Stromal cell of bone marrow (primary cell): ENCODE measurements at places on chromosomes 7 and 10.

DNA sequence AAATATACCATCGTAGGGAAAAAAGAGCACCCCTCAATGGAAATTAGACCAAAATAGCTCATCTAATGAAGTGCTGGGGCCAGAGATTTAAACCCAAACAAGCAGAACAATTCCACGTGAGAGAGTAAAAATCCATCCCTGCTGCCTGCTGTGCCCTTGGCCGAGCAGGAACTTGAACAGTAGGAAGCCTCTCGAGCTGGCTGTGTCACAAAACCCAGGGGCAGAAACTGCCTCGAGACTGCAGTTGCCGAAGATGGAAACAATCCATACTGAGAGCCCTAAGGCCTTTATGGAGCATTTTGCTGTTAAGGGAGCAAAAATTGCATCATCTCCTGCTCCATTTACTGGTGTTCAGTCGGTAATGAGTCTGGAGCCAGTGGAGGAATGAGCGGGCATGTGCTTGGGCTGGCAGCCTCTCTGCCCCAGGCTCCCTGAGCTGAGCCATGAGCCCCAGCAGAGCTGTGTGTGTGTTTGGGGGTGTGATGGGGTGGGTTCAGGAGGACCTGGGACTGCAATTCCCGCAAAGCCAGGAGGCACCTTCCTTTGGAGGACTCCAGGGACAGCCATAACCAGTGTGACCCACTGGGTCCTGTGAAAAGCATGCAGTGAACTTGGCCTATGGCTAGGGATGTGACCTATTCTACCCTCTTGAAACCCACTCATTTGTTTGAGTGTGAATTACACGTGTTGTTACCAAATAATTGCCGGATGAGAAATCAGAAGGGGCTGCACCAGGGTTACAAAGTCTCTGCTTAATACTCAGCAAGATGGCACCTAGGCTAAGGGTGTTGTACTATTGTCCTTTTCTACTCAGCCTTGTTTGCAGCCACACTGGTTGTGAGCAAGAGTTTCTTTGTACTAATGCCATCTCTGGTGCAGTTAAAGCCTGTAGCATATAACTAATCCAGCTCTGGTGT, 58.3 kb downstream of the CDHR3 start:
- DNase-seq = no peak

DNA sequence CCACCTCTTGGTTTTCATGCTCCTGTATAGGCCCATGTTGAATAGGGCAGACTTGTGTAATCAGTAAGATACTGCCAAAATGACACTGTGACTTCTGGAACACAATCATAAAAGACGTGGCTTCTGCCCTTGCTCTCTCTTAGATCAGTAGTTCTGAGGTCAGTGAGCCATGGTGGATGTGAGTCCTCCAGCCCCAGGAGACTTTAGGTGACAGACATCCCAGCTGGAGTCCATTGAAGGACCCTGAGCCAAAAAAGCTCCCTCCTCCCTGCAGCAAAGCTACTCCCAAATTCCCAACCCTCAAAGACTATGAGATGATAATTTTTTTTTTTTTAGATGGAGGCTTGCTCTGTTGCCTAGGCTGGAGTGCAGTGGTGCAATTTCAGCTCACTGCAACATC, 3.2 kb upstream of the RADIL start:
- no peak for DNase-seq

DNA sequence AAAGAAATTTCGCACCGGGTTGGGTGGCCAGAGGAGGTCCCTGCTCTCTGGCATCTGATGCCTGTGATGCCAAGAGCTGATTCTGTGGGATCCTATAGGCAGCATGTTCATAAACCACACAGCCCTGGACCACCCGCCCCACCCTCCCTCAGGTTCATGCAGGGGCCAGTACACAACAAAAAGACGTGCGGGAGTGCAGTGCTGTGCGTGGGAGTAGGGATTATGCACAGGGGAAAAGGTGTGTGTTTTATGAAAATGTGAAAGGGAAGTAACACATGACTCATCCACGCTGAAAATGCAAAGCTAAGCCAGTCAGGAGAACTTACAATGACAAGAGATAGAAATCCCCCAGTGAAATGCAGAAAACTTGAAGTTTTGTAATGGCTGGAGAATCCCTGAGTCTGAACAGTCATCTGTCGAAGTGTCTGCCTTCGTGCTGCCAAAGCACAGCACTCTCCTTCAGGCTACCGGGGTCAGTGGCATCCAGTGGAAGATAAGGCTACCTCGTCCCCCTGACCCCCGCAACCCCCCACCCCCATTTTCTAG, 1.1 kb downstream of the KIAA1217 start:
- no peak for DNase-seq

DNA sequence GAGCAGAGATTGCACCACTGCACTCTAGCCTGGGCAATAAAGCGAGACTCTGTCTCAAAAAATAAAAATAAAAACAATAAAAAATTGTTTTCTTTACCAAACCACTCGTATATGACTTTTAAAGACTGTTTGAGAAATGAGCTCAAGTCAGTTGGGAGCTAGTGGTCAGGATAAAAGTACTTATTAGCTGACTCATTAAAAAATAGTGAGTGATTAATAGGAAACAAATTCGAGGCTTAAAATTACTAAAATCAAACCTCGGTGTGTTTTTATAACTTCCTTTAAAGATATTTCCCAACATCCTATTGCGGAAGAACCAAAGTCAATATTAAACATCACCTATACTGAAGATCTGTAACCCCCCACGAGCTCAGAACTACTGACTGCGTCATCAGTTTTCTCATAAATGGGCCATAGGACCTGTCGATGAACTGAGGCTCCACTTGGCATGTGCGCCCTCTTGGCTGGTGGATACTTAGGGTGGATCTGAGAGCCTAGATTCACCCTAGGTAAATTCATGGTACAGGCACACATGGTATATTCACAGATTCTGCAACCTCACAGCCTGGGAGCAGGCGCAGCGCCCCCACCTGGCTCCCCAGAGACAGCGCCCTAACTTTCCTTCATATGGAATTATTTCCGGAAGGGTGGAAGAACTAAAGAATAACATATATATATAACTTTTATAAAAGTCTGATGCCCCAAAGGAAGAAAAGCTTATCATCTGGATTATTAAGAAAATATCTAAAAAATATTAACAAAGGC, 9.2 kb downstream of the MKI67 start:
- DNase-seq = no peak

- DNase-seq = no peak
Measured at GRCh38 chr7:6290319-6290741, 17.9 kb upstream of the CYTH3 start.
